Fibroblast of the aortic adventitia (primary cell): ENCODE measurements at places on chromosomes 7 and 10. TPM values are rescaled to one million over a fixed set of nuclear protein-coding genes. Genes with fewer than 3 reads are reported as not detected.

The SLC13A1 gene
- total RNA-seq, result not detected in 2 replicates

The SPDYE2 gene
- total RNA-seq, result 0.16 TPM in 1 of 2 replicates, not detected in the other

The GPR85 gene
- 2.4 and 5.0 TPM in 2 replicates for total RNA-seq

GRCh38 chr10:112834751-112835181, 115.3 kb upstream of the TCF7L2 start:
- DNase-seq, result no peak

DNA sequence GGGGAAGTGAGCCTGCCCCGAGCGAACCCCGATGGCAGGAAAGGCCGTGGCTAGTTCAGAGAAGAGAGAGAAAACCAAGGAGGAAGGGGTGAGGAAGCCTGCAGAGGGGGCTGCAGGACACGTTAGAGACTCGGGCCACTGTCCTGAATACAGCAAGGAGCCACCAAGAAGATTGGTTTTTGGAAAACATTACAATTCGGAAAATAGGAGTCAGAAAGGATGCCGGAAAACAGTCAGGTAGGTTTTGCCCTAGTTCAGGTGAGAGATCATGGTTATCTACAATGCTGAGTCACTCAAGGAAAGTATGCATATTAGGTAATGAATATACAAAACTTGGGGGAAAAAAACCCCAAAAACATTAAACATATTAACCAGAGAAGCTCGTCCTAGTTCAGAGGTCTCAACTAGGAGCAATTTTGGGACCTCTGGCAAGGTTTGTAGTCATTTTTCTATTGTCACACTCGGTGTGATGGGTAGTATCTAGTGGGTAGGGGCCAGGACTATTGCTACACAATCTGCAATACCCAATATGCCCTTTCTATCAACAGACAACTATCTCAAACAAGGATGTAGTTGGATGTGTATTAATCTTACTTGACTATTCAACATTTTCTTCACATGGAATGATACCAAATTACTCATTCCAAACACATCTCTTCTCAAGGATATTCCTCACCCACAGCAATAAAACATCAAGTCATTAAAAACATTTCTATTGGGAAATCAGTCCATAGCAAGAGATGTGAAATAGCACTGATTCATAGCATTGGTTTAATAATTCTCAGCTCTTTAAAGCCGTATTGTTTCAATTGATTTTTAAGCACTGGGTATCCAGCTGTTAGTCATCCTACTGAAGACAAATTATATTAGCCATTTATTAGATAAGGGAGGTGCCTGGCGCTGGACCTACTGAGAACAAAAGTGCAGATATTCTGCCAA, 74.4 kb upstream of the RSU1 start:
- peak; percentile 93 for DNase-seq
